ENCODE measurements at places on chromosomes 1 and 21.

DNA sequence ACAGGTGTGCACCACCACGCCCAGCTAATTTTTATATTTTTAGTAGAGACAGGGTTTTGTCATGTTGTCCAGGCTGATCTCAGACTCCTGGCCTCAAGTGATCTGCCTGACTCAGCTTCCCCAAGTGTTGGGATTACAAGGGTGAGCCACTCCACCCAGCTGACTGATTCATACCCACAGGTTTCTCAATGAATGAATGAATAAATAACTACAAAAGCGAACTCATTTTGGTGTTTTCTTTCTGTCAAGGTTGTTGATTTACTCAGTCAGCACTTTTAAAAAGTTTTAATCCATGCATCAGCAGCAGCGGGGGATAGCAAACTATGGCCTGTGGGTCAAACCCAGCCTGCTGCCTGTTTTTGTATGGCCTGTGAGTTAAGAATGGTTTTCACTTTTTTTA lies 217.5 kb downstream of the FAF1 start:
- DNase-seq: no peak

- DNase-seq: no peak
Measured at GRCh38 chr1:231605149-231606100, 21.2 kb upstream of the DISC1 start.

- no peak for DNase-seq
Measured at GRCh38 chr1:206953626-206954025, 7.4 kb upstream of the PIGR start.

DNA sequence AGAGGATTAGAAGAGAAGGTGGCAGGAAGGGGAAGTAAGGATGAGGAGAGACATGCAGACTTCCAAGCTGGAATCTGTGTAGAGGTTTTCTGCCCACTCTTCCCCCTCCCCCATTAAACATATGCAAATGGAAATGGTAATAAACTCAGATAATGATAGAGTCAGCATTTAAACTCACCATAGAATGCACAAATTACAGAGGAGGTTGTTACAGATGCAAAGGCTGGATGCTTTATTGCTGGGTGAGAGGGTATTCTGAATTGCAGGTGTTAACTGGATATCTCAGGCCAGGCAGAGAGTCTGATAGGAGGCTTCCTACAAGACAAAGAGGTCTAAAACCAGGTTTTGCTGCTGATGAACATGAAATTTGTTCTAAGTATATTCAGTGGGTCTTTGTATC lies 372.5 kb downstream of the SEC16B start:
- no peak for DNase-seq

GRCh38 chr1:42165511-42166210 lies 1.1 kb upstream of the GUCA2A start:
- no peak for DNase-seq

GRCh38 chr1:87252406-87252805 lies 76.3 kb upstream of the LMO4 start:
- no peak for DNase-seq

- DNase-seq: no peak
Measured at GRCh38 chr1:155909894-155910293, 1.3 kb downstream of the RIT1 start.

DNA sequence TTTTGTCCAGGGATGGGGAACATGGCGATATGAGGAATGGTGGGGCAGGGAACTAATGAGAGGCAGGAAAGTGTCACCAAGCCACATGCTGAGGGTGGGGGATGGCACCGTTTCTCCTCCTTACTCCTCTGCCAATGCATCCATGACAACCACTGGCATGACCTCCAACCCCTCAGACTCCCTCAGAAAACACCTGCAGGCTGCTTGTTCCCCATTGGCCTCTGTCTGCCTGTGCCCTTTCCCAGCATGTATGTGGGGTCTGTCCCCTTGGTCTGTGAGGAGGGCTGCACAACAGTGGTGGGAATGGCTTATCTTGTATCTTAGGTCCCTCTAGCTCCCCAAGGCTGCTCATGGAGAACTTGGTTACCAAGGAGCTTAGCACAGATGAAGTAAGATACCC lies 137.2 kb upstream of the NGF start:
- DNase-seq: no peak

DNA sequence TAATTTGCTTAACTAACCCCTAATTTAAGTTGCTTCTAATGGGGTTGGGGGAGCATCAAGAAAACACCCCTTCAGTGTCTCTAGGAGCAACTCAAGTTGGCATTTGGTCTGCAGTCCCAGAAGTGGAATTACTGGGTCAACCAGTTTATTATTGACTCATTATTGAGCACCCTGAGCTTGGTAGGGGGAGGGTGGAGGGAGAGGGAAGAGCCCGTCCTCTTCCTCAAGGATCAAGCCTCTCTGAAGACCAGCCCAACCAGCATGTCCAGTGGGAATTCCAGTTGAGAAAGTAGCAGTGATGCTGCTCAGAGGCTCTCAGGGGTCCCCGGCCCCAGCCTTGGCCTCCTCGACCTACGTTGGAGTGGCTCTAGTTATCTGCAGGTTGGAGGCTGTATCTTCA lies 2.1 kb upstream of the PLA2G2F start:
- DNase-seq: no peak

DNA sequence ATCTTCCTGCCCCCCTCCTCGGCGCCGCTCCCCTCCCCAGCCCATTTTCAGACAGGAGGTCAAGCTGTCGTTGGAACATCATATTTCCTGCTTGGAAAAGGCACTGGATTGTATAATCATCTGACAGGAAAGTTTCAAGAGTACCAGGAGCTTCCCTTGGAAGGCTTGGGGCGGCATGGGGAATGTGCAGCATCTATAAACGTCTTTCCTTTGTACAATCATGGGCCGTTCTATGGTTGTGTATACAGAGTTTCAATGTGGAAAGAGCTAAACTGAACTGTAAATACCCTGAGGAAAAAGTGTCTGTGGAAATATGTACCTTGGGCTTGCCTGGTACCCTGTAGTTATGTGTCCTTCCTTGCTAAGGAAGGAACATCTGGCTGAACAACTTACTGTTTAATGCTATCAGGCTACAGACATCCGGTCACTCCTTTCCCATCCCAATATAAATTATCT lies 368.1 kb upstream of the ADGRL2 start:
- DNase-seq: no peak

- DNase-seq: no peak
Measured at GRCh38 chr1:20555025-20555757, 2.8 kb downstream of the FAM43B start.

DNA sequence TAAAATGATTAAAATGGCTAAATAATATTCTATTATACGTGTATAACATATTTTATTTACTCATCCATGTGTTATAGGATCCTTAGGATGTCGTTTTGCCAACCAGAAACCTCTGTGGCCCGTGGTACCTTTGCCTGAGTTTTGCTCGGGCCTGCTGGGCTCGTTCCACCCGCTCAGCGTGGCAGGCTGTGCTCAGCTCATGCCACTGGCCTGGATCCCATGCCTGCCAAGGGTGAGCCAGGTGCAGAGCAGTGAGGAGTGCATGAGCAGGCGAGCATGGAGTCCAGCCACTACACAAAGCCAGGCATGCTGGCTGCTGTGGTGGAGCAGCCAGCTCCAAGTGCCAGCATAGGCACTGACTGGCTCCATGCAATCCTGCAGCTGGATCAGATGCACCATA lies 417.2 kb downstream of the TTLL7 start:
- DNase-seq: no peak

DNA sequence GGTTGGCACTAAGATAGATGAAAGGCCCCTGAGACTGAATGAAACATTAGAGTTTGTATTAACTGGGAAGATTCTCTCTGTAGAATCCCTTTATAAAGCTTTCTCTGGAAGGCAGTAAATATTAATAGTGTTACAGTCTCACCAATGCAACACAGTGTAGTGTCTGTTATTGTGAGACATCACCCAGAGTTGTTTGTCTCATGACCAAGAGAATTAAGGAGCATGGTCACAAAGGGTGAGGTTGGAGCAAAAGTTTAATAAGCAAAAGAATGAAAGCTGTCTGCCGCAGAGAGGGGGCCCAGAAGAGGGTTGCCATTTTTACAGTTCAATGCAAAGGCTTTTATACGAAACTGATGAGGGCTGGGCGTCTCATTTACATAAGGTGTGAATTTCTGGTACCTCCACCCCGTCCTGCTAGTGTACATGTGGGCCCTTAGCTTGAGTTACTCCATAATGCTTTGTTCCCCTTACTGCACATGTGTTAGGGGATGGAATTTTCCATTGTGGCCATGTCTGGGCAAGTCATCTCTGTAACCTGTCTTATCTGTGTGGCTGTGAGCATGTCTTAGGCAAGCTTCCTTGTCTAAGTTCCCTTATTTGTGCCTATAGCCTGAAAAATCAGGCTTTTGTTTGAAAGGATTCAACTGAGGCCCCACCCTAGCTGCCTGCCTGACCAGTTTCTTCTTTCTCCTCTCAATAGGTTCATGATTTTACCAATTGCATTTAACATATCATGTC lies 184.1 kb downstream of the RASAL2 start:
- DNase-seq: no peak

DNA sequence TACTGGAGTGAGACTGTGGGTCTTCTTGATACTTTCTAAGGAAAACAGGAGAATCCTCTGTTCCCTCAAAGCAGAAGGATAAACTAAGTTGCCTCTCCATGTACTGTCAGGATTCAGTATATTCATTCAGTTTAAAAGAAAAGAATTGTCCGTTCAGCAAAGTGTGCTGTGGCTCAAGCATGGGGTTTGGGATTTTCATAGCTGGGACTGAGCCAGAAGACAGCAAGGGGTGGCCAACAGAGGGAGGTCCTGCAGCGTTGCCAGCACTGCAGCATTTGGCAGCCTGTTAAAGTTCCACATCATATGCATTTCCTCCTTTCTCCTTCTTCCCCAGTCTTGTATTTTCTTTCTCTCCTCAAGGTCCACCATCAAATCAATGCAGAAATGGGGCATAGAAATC lies 75.1 kb downstream of the DTL start:
- DNase-seq: no peak

Measured in GM19239 (cell line).